SW 1271 (cell line): ENCODE measurements at places on chromosomes 2 and 18.

- peak; percentile 37 for DNase-seq
Measured at GRCh38 chr2:231601356-231602229, 8.9 kb downstream of the TEX44 start.

- DNase-seq, result no peak
Measured at GRCh38 chr2:237593596-237594320, 3.2 kb upstream of the RAB17 start.

GRCh38 chr2:226608451-226608850 lies 191.2 kb downstream of the IRS1 start:
- DNase-seq, result no peak

DNA sequence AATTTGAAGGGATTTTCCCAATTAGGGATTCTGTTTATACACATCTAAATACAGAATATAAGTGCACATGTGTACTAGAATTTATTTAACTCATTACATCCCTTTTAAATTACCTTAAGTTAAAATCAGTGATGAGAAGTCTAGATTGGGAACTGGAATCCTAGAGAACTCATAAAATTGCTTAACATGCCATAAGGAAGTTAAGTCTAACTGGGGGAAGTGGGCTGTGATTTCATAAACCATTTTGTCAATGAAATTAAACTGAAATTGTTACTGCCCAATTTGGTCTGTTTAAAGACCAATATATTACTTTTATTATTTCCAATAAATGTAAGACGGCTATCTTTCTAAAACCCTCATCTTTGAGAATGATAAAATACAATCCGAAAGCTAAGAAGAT lies 72.3 kb upstream of the CD226 start:
- DNase-seq, result no peak

DNA sequence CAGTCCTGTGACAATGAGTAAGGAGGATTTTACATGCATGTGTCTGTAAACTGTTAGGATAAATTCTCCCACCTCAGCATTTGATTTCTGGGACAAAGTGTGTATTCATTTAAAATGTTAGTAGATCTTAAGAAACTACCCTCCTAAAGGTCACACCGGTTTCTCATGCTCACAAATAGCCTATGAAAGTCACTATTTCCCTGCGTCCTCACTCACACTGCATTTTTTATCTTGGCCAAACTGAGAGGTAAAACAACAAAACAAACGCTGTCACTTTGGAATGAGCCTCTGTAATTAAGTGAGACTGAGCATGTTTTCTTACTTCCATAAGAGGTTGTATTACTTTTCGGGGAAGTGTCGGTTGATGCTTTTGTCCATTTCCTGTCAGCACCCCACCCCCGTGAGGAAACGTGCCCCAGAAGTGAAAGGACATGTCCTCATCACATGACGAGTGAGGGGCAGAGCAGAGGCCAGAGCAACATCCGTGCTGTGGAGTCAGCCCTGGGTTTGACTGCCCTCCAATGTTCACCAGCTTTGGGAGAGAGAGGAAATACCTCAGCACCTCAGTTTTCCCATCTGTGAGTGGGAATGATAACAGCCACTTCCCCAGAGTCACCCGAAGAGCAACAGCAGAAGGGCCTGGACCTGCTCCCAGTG lies 3.1 kb downstream of the GYPC start:
- DNase-seq, result no peak

- no peak for DNase-seq
Measured at GRCh38 chr2:175766880-175767279, 235.2 kb downstream of the LNPK start.

DNA sequence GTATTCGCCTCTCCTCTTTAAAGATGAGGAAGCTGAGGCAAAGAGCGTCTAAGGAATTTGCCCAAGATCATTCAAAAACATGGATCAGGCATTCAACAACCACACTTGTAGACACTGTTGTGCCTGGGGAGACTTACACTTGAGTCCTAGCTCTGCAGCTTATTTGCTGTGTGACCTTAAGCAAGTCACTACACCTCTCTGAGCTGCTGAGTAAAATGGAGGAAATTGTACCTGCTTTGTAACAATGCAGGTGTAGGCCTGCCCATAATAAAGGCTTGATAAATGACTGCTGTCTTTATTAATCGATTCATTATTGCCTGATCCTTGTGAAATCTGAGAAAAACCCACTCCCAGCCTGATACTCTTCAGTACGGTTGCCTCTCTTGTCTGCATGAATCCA lies 30.8 kb downstream of the EN1 start:
- no peak for DNase-seq

GRCh38 chr2:212050871-212051270 lies 487.7 kb downstream of the ERBB4 start:
- DNase-seq, result no peak

DNA sequence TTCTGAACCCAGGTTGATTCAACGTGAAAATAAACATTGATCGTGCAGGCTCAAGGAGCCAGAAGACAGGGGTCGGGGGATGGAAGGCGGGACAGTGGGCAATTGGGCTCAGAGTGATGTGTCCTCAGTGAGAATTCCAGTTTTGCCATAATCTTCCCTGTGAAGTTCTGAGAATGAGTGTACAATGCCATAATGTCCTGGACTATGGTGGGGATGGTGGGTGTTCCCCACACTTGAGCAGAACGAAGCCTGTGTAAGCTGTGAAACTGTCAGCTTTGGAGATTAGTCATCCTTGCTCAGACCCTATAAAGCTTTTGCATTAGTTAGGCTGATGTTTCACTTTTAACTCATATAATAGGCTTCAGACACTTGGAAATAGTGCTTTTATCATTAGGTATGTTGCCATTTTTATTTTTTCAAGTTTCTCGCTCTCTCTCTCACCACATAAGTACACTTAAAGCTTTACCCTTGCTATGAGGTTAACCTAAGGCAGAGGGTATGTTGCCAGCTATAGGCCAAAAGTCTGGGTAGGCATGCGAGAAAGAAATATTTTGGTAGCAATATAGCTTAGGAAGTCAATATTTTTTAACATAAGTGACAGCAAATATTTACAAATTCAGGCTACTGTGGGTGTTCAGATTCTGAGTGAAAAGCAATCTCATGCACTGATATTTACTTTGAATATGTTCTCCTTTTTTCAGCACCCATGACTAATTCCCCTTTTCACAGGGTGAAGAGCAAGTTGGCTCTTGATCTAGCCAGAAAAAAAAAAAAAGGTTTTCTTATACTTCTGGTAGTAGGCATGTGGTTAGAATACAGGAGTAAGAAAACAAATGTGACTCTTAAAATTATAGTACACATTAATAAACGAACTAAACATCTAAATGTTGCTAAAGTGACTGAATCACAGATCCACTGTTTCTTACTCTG lies 47.2 kb downstream of the CDC42EP3 start:
- no peak for DNase-seq

DNA sequence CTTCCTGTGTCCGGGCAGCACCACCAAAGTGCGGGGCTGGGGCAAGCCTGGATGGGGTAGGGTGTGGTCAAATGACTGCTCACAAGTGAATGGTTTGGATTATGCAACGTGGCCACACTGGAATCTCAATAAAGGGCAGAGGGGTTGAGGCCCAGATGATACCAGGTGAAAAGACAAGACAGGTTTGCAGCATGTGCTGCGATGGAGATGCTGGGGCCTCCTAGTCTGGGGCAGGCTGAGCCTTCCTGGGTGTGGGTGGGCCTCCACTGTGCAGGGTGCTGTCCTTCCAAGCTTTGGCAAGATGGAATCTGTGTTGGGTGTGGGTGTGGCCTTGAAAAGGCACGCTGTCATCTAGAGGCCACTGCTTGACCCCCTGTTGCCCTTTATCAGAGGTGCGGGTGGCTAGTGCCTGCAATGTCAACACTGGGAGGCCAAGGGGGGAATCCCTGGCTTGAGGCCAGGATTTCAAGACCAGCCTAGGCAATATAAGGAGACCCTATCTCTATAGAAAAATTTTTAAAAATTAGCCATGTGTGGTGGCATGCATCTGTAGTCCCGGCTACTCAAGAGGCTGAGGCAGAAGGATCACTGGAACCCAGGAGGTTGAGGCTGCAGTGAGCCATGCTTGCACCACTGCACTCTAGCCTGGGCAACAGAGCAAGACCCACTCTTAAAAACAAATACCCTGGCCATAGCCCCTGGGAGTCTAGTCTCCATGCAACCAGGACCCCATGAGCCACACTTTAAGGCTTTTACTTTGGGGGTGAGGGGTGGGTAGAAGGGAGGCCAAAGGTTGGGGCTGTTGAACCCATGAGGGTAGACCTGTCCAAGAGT lies 13.8 kb downstream of the RRM2 start:
- no peak for DNase-seq

DNA sequence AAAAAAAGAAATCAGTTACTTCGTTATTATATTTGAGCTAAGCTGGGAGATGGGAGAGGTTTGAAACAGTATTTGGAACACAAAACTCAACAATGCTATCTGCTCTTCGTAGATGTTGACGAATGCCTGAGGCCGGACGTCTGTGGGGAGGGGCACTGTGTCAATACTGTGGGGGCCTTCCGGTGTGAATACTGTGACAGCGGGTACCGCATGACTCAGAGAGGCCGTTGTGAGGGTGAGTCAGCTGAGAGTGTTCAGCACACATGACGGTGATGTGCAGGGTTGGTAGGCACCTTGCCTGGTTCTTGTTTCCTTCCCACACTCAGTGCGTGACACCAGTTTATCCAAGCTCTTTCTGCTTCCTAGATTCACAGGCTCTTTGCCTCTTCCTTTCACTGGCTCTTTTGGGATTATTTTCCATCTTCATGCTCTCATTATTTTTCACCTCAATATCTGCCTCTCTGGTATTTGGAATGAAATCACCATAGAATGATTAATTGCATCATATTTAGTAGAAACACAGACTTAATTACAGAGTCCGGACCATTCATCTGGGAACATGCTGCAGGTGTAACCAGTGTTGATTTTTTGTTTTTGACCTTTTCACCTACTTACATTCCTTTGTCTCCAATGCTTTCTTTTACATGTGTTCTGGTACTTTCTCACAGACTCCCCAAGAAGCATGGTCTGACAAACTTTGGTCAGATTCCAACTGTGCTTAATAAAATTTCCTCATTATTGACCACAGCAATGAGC lies 200.6 kb upstream of the RASGRP3 start:
- peak; percentile 22 for DNase-seq

- DNase-seq, result no peak
Measured at GRCh38 chr2:181395851-181396250, 61.3 kb upstream of the ITGA4 start.

- DNase-seq, result no peak
Measured at GRCh38 chr2:118059919-118060478, 28.3 kb upstream of the INSIG2 start.

DNA sequence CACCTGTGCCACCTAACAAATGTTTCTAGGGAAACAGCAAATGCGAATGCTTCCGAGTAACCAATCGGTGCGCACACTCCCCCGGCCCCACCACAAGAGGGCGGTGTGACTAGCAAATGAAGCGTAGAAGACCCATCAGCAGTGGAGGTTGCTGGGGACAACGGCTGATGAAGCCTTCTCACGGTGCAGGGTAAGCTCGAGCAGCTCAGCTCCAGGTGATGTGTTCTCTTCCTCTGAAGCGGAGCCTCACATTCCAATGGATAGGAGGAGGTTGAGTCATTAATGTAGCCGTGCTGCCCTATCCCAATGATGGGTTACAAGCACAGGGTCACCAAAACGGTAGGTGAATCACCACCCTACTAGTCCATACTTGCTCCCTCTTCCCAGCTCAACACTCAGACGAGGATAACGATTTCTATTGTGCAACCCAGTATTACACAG lies 127.6 kb upstream of the TWIST2 start:
- DNase-seq, result peak; percentile 22

- no peak for DNase-seq
Measured at GRCh38 chr18:31500051-31500688, 2.2 kb downstream of the DSG2 start.

DNA sequence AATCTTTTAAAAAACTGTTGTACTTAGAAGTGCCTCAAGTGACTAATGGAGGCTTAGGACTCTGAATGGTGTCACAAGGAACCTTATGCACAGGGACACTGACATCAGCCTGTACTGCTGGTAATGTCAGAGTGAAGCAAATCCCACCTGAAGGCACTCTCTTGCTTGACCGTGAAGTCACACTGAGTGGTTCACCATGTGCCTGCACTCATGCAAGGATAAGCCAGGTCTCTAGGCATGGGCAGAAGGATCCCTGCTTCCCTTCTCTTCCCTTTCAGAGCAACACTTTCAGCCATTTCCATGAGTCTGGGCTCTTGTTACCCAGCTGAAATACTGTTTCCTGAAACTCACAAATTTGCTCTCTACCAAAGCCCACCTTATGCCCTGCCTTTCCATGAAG lies 123.0 kb downstream of the NEDD4L start:
- no peak for DNase-seq

GRCh38 chr2:108929807-108930425 lies 59.1 kb downstream of the EDAR start:
- DNase-seq, result no peak

DNA sequence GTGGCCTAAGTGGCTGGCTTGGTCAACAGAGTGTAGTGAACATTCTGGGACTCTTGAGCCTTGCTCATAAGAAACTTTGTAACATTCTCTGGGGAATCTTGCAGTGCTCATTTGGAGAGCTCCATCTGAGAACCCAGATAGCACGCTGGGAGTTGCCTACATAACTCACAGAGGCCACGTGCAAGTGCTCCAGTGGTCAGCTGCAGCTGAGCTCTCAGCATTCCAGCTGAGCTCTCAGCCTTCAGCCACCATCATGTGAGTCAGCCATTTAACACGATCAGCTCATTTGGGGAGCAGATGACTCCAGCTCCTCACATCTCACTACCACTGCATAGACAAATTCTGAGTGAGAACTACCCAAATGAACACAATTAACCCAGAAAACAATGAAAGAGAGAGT lies 25.5 kb upstream of the CTNNA2 start:
- DNase-seq, result no peak

DNA sequence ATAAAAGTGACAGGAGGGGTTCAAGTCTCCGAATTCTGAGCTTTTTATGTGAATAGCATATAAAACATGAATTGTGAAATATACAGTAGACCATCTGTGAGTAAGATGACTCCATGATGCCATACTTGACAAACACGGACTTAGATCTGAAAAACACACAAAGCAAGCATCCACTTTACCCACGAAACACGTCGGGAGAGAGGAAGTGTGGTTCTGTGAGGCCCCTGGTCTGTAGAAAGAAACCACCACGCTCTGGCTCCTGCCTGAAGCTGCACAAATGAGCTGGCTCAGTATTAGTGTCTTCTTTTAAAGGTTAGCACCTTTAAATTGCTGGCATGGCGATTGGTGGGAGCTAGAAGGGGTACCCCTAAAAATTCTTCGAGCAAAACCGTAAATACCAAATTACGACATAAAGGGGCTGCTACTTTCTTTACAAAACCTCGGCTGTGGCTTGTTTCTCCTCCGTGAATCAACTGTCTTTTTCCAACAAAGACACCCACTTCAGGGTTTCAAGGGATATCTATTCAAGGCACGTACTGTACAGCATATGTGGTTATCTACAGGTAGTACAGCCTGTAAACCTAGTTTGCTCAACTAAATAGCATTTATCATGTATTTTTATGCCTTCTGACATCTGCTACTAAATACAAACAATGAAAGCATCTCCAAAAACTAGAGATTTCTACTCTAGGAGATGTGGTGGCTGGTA lies 70.9 kb downstream of the AFF3 start:
- no peak for DNase-seq
